ENCODE measurements at places on chromosomes 16 and 17.

DNA sequence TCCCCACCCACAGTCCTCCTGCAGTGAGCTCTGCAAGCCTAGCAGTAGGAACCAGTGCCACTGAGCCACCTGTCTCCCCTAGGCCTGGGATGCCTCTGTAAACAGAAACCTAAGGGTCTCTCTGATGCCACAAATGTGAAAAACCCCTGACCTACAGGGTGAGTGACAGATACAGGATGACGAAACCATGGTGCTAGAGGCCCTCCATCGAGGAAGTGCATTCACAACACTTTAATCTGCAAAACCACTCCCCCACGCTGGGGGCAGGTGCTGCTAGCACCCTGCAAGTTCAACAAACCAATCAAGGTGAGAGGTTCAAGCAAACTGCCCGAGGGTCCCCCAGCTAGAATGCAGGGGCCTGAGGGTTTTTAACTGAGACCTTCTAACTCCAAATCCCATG, 59.5 kb downstream of the CDYL2 start:
- no peak for DNase-seq

DNA sequence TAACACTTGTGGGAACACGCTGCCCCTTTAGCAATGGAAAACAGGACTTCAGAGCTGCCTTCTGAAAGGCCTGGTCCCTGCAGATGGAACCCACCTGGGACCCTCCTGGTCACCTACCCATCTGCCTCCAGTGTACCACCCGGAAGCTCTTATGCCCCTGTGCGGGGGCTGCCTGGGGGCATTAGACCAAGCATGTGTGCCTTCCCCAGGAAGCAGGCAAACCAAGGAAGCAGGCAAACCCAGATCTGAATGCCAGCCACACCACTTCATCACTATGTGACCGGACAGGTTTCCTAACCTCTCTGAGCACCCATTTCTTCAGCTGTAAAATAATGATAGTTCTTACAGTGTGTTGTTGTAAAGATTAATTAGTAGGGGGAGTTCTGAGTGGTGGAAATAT, 20.8 kb upstream of the LRRC37A3 start:
- DNase-seq: no peak

GRCh38 chr17:57915544-57915943, 39.7 kb downstream of the CUEDC1 start:
- DNase-seq: no peak

- DNase-seq: no peak
Observed at GRCh38 chr17:69230939-69231338, 2.3 kb upstream of the ABCA10 start.

GRCh38 chr17:32458371-32458770, 14.1 kb downstream of the PSMD11 start:
- no peak for DNase-seq

DNA sequence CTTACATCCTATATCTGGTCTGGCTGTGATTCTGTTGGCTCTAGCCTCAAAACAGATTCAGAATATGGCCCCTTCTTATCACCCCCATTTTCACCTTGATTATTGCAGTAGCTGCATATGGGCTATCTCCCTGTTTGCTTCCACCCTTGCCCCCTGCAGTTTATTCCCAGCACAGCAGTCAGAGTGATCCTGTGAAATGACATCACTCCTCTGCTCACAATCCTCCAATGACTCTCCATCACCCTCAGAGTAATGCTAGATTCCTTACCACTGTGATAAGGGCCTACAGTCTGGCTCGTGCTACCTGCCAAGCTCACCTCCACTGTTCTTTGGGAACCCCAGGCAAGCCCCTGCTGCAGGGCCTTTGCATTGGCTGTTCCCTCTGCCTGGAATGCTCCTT, 92.5 kb downstream of the ASIC2 start:
- DNase-seq: no peak

GRCh38 chr17:67594115-67594880, 123.4 kb upstream of the NOL11 start:
- no peak for DNase-seq

GRCh38 chr17:17886726-17887125, 49.9 kb upstream of the SREBF1 start:
- no peak for DNase-seq

GRCh38 chr17:3556239-3556915, 1.2 kb downstream of the TRPV3 start:
- no peak for DNase-seq

DNA sequence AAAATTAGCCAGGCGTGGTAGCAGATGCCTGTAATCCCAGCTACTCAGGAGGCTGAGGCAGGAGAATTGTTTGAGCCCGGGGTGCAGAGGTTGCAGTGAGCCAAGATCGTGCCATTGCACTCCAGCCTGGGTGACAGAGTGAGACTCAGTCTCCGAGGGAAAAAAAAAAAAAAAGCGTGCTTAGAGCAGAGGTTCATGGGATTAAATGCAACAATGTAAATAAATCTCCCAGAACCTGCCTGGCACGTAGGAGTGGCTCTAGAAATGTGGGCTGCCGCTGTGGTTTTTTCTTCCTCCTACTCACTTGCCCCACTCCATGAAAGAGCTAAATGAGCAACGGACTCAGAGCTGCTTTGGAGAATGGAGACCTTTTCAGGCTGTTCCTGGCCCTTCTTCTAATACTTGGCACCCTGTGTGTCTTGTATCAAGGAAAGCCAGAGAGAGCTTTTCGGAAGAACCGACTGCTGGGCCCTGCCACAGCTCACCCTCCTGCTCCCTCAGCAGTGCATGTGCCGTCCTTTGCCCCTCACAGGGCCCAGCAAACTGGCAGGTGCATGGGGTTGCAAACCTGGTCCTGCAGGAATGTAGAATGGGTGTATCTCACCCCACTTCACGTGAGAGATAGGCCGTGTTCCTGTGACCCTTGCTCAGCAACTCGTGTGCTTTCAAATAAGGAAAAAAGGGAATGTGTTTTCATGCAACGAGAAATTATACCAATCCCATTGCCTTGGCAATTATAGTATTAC, 52.0 kb downstream of the LDHD start:
- no peak for DNase-seq

GRCh38 chr17:20721171-20721570, 141.6 kb downstream of the CDRT15L2 start:
- no peak for DNase-seq
